ENCODE measurements at places on chromosomes 13 and 19.
A peak's percentile ranks its signal among the peaks of the same experiment; 100 is the strongest.

DNA sequence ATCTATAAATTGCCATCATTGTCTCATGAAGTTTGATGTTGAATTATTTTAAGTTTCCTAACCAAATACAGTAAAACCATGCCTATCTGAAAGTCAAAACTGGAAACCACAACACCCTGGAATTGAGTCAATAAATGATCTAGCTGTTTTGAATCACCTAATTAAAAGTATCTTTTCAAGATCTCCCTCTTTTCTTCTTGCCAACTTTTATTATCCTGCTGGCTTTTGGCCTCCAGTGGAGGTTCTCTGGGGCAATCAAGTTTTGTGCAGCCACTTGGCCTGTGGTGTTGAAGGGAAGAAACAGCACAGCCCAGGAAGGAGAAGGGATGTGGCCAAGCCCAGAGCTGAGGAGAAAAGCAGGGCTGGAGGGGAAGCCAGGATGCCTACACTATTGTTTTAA, 255.4 kb downstream of the COG6 start:
- peak; percentile 34 for DNase-seq

- DNase-seq: peak; percentile 58
Observed at GRCh38 chr13:43057653-43058317, 34.4 kb downstream of the DNAJC15 start.

DNA sequence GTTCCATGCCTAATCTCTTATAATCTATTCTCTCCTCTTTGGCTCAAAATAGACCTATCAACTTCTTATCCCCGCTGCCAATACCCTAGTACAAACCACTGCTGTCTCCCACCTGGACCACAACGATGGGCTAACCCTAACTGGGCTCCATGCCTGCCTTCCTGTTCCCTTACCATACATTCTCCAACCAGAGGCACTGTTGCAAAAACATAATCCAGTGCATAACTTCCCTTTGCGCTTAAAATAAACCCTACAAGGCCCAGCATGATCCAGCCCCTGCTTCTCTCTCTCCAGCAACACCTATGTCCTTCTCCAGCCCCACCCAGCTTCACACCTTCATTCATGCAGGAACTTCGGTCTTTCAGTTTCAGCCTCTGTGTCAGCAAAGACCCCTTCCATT, 27.4 kb upstream of the CEBPA start:
- DNase-seq: no peak

- DNase-seq: no peak
Observed at GRCh38 chr13:50898338-50898737, 11.3 kb upstream of the RNASEH2B start.

GRCh38 chr13:112078216-112078615, 11.3 kb downstream of the SOX1 start:
- no peak for DNase-seq

DNA sequence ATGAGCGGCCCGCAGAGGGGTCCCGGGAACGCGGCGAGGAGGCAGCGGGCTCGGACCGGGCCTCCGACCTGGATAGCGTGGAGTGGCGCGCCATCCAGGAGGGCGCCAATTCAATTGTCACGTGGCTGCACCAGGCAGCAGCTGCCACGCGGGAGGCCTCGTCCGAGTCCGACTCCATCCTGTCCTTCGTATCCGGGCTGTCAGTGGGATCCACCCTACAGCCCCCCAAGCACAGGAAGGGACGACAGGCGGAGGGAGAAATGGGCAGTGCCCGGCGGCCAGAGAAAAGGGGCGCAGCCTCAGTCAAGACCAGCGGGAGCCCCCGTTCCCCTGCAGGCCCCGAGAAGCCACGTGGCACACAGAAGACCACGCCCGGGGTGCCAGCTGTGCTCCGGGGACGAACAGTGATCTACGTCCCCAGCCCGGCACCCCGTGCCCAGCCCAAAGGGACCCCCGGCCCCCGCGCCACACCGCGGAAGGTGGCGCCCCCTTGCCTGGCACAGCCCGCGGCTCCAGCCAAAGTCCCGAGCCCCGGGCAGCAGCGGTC, 10.7 kb downstream of the C19orf25 start:
- DNase-seq: no peak

- no peak for DNase-seq
Observed at GRCh38 chr13:28684257-28684656, 25.3 kb downstream of the POMP start.

GRCh38 chr13:41061914-41062837, 867 bp downstream of the WBP4 start:
- DNase-seq: peak; percentile 82

- DNase-seq: no peak
Observed at GRCh38 chr13:110876609-110877008, 38.3 kb downstream of the ANKRD10 start.

GRCh38 chr13:81686877-81687276, 1346.0 kb upstream of the SPRY2 start:
- DNase-seq: peak; percentile 1

- DNase-seq: peak; percentile 17
Observed at GRCh38 chr13:113220877-113221276, 11.5 kb downstream of the CUL4A start.

DNA sequence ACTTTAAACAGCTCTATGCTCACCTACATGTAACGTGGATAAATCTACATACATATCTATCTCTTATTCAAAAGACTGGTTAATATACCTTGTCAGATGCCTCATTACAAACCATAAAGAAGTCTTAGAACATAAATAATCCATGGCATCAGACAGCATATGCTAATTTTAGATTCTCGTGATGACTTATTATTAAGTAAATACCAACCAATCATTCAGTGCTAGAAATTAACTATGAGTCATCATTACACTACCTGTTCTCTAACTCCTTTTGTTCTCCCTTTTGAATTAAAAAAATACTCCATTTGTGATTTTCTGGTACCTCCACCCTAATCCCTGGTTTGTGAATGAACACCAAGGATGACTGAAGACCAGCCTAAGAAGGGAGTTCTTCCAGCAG, 754.3 kb upstream of the ARGLU1 start:
- DNase-seq: no peak
